ENCODE measurements at places on chromosomes 7 and 10.

DNA sequence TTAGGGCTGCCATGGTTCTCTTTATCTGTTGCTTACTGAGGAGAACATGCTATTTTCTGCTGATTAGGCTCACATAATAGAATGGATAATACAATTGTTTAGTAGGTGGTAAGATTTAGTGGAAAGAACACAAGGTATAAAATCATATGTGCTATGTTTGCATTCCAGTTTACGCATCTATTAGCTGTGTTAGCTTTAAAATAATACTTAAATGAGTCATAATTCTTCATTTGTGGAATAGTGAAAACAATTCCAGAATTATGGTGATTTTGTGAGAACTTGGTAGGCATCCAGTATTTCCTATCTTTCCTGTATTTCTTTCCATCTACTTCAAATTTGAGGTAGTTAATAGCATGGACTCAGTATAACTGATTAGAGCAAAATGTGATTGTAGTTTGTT lies 1585.5 kb upstream of the LRRTM3 start:
- DNase-seq: no peak

DNA sequence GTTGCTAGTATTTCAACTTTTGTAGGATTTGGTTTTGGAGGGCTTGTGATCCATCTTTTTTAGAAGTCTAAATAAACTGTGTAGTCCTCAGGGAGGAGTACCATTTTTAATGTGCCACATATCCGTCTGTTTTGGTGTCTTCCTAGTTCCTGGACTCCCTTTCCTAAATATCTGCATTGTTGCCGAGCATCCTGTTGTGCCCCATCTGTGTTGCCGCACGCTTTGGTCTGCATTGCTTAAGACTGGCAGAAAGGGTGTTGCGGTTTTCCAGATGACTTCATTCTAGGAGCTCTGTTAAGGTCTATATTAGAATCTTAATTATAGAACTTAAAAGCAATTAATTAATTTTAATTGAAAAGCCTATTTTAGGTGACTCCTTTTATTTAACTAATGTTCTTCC lies 49.4 kb downstream of the RBM33 start:
- DNase-seq: no peak

- DNase-seq: no peak
Observed at GRCh38 chr7:74006451-74007241, 21.3 kb upstream of the ELN start.

DNA sequence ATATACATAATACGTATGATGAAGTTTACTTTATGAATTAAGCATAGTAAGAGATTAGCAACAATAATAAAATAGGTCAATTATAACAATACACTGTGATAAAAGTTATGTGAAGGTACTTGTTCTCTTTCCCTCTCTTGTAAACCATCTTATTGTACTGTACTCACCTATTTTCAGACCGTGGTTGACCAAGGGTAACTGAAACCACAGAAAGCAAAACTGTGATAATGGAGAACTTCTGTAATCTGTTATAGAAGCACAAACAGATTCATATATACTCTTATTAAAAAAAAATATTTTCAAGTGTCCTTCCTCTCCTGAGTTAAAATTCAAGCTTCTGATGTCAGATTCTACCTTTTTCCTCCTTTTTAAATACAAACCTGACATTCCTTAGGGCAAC lies 1247.8 kb upstream of the SORCS1 start:
- no peak for DNase-seq

GRCh38 chr10:5460468-5461202 lies 38.7 kb downstream of the CALML5 start:
- DNase-seq: no peak

- DNase-seq: no peak
Observed at GRCh38 chr10:75335983-75336382, 65.6 kb downstream of the ZNF503 start.

DNA sequence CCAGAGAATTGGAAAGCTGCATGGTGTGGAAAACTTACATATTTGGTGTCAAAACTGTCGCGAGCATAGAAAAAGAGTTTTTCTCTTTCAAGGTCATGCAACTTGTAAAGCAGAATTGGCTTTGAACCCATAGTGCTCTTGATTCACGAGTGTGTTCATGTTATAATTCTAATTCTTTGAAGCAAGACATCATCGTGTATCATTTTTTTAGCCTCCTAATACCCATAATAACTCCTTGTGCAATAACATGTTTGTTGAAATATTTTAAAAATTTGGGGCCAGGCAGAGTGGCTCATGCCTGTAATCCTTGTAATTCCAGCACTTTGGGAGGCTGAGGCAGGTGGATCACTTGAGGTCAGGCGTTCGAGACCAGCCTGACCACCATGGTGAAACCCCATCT lies 4.2 kb downstream of the CCL24 start:
- DNase-seq: no peak

DNA sequence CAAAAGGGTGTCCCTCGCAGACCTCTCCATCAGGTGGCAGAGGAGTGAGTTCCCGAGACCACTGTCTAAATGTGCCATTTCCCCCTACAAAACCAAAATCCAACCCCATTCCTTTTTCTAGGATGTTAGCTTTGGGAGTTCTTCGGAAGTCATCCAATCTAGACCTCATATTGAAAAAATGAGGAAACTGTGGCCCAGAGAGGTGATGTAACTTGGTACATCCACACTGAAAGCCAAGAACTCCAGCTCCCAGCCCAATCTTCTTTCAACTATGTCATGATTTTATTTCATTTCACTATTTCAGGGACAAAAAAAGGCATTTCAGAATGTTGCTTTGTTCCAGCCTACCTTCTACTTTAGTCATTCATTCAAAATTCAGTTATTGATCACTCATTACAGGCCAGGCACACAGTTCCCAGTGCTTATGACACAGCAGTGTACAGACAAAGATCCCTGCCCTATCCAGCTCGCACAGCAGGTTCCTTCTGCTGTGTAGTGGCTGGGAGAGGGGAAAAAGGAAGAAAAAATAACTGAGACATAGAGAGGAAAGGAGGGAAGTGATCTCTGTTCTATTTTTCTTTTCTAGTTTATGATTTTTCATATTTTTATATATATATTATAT lies 35.8 kb downstream of the SCRN1 start:
- DNase-seq: no peak

DNA sequence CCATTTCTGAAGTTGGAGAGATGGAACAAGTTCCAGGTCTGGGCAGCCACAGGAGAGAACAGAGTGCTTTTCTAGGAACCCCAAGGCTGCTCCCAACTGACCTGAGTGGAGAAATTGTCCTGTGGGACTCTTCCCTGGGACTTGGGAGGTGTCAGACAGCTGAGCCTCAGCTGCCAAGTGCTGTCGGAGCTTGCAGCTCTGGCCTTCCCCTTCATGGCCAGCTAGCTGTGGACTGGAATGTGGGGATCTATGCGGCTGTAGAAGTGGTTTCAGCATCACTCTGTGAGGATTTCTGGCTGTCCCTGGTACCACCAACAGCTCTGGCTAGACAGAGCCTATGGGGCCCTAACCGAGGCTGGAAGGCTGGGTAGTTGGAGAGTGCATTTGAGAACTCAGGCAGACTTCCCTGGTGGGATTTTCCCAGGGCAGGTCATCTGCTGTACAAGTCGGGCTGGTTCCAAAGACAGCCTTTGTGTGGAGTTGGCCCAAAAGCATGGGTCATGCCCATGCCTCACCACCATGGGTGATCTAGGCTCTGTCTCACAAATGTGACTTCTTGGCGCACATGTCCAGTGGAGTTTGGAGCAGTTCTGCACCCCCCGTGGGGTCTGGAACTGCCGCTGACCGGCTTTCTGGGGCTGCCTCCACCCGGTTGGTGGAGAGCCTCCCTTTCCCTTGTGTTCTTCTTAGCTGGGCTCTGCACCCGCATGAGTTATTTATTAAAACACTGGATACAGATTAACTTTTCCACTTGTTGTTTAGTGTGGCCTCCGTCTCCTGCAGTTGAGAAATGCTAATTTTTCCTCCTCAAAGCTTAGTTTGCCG lies 10.9 kb downstream of the SUFU start:
- DNase-seq: no peak

GRCh38 chr10:127940866-127941640 lies 34.1 kb downstream of the PTPRE start:
- no peak for DNase-seq

- DNase-seq: no peak
Observed at GRCh38 chr7:21508538-21508937, 34.3 kb upstream of the DNAH11 start.

DNA sequence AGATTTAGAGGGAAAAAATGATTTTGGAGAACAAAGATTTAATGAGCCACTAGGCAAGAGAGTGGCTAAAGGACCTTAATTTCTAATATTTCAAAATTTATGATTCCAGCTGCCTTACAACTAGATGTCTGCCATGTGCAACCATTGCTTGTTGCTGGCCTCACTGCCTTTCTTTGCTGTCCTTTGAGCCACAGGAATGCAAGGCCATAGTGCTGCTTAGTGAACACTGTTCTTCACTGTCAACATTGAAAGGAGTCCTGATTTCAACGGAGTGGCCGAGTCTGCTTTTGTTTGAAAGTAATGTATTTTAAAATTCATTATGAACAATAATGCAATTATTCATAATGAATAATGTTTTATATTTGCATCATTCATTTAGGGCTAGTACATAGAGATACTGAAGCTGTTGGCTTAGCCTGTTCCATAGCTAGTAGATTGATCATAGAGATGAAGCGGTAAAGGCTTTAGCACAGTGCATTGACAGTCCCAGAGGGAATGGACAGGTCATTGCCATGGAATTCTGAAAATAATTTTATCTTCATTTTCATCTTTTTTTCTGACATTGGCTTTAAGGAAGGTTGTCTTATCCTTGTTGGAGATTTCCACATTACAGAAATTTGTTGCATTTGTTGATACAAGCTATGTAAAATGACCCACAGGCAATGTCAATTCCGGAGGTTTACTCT lies 544.1 kb downstream of the AUTS2 start:
- DNase-seq: no peak

DNA sequence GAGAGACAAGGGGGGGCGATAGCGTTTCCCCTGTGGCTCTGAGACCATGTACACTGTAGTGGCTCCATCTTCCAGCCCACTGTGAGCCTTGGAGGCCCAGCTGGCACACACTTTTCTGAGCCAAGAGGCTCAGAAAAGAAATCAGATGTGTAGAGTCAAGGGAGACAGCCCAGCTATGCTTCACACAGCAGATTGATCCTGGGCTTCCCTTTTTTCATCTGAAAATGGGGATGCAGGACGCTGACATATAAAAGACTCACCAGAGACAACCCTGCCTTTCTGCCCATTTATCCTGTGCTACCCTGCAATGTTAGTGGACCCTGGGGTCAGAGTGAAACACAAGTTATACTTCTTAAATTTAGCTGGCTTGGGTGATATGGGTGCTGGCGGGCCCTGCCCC lies 14.3 kb downstream of the TMEM273 start:
- no peak for DNase-seq

GRCh38 chr10:24853661-24854060 lies 98.7 kb downstream of the PRTFDC1 start:
- DNase-seq: no peak

DNA sequence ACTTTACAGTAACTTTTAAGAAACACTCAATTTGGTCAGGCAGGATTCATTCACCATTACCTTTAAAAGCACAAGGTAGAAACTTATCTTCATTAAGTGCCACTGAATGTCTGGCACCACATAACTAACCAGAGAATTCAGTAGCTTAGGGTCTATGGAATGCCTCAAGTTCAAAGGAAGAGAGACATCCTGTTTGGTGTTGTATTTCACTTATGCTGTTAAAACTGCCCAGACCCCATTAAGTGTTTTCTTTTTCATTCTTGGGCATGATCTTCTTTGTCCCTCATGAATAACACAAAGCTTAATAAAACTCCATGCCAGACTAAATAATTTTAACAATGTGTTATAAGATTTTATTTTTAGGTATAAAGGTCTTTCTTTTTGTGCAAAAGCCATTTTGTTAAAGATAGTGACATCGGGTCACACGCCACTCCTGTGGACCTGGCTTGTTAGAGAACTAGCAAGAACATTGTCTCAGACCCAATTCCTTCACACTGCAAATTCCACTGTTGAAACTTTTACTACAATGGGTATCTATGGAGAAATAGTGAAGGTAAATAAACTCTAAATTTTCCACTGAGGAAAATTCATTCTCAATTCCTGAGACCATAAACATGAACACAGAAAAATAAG lies 221.0 kb downstream of the TWIST1 start:
- DNase-seq: no peak

DNA sequence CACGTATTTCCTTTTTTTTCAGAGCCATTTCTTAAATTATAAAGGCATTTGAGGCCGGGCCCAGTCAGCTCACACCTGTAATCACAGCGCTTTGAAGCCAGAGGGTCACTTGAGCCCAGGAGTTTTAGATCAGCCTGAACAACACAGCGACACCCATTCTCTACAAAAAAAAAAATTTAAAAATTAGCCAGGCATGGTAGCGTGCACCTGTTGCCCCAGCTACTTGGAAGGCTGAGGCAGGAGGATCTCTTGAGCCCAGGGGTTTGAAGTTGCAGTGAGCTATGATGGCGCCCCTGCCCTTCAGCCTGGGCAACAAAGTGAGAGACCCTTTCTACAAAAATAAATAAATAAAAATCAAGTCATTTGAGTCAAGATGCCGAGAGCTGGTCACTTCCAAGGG lies 3.0 kb downstream of the TMEM130 start:
- DNase-seq: no peak

GRCh38 chr7:24831240-24831639 lies 74.0 kb upstream of the GSDME start:
- no peak for DNase-seq

DNA sequence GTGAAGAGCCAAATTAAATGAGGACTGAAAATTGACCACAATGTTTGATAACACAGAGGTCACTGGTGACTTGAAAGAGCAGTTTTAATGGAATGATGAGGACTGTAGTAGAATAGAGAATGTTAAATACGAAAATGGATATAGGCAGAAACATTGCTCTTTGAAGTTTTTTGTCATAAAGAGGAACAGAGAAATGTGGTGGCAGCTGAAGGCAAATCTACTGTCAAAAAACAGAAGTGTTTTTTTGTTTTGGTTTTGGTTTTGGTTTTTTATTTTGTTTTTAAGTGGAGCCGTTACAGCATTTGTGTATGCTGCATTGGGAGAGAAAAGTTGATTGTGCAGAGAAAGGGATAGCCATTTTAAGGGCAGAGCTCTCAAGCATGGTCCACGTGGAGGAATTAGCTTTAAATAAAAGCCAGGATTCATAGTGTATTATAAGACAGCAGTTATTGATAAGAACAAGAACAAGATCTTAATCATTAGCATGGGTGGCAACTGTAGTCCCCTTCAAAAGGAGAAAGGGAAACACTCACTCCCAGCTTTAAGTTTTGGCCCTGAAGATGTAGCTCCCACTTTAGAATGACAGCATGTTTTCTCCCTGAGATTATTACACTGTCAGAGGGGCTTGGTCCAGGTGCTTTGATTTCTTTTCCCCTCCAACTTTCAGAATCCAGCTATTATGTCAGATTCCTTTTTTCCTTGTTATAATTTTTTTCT lies 156.7 kb upstream of the BET1 start:
- DNase-seq: no peak

DNA sequence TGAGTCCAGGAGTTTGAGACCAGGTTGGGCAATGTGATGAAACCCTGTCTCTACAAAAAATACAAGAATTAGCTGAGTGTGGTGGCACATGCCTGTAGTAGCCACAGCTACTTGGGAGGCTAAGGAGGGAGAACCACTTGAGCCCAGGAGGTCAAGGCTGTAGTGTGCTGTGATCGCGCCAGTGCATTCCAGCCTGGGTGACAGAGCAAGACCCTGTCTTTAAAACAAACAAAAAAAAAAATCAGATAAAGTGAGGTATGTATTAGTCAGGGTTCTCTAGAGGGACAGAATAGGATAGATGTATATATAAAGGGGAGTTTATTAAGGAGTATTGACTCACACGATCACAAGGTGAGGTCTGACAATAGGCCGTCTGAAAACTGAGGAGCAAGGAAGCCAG lies 101.5 kb upstream of the GPR26 start:
- no peak for DNase-seq
